Heart left ventricle (tissue), 16 donors: ENCODE measurements at places on chromosomes 3 and 15. TPM values are rescaled to one million over a fixed set of nuclear protein-coding genes. Genes with fewer than 3 reads are reported as not detected.

Gene PLA2G4E
- 1.1 TPM for total RNA-seq

Gene HRG
- total RNA-seq: not detected

Gene FAM81A
- 4.4 TPM for total RNA-seq

Gene SLC6A11
- total RNA-seq: not detected

Gene RETNLB
- total RNA-seq: not detected

Gene CPNE9
- total RNA-seq: not detected
